Activated T-cell treated with anti-CD3 and anti-CD28 coated beads, Interleukin-2, amount 50 U/mL, for 72 hours (primary cell): ENCODE measurements at places on chromosomes 3 and 15. TPM values are rescaled to one million over a fixed set of nuclear protein-coding genes. Genes with fewer than 3 reads are reported as not detected.

ZNF80 gene
- total RNA-seq = 0.53 TPM

GRCh38 chr15:82742134-82742533 lies 32.5 kb upstream of the AP3B2 start:
- H3K36me3 ChIP-seq = peaks cover 2% of the 10 kb centered on the region
- H3K27me3 ChIP-seq = no peaks in the 10 kb centered on the region
- no peak overlapping the region for H3K27ac ChIP-seq
- no peak for DNase-seq

DNA sequence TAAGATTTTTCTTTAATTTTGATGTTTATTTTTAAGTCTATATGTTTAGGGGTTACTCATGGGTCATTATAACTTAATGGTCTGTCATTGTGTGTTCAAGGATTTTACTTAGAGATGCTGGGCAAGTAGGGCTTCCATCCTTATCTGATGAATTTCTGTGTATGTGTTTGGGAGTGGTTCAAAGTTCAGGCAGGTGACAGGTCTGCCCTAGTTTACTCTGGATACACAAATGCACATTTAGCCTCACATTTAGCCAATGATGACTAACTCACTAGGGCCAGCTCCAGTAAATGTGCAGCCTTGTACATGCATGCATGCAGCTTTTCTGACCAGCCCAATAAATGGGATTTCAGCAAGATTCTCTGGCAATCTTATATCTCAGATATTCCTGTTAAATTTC lies 554.1 kb downstream of the SI start:
- no peaks in the 10 kb centered on the region for H3K27me3 ChIP-seq
- no peaks in the 10 kb centered on the region for H3K36me3 ChIP-seq
- no peaks in the 10 kb centered on the region for H3K4me1 ChIP-seq
- H3K27ac ChIP-seq = no peak overlapping the region
- H3K4me3 ChIP-seq = no peak overlapping the region

DNA sequence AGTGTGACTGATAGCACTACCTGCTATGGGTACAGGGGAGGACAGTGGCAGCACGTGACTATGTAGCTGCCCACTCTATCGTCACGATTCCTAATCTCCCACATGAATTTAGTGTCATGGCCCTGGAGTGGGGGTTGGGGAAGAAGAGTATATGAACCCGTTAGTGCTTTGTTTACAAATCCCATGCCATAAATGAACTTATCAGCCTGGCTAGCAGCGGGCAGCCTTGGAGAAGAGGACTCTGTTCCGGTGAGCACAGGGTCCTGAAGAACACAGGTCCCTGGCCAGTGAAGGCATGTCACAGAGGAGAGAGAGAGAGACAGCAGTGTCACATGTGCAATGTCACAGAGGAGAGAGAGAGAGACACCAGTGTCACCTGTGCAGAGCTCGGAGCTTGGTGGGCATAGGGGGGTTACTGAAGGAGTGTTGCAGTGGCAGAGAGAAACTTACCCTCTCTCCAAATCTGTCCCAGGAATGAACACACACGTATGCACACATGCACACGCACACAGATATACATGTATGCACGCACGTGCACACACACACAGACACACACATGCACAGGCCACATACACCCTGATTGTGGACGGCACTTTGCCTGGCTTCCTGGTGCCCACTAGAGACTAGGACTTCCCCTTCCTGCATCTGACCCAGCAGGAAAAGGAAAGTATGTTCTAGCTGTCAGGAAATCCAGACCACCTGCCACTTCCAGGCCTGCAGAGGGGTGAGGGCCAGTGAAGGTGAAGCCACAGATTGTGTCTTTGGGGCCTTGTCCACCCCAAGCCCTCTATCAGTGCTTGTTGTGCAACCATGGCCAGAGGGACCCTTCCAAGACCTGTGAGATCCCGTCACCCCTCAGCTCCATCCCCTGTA lies 26.3 kb downstream of the ITGA11 start:
- H3K4me1 ChIP-seq = no peaks in the 10 kb centered on the region
- H3K4me3 ChIP-seq = no peak overlapping the region
- peaks cover 5% of the 10 kb centered on the region for H3K27me3 ChIP-seq
- no peak for DNase-seq
- no peaks in the 10 kb centered on the region for H3K36me3 ChIP-seq

GRCh38 chr3:29644261-29644660 lies 363.4 kb downstream of the RBMS3 start:
- DNase-seq = no peak
- H3K4me1 ChIP-seq = no peaks in the 10 kb centered on the region
- H3K27me3 ChIP-seq = no peaks in the 10 kb centered on the region
- H3K36me3 ChIP-seq = no peaks in the 10 kb centered on the region
- H3K4me3 ChIP-seq = no peak overlapping the region
